SJSA1 (cell line): ENCODE measurements at places on chromosomes 6 and 20. TPM values are rescaled to one million over a fixed set of nuclear protein-coding genes. Genes with fewer than 3 reads are reported as not detected.

Gene PROKR2
- total RNA-seq = not detected in 2 replicates

Gene MUCL3
- total RNA-seq = not detected in 2 replicates

Gene EYS
- not detected in 2 replicates for total RNA-seq

DNA sequence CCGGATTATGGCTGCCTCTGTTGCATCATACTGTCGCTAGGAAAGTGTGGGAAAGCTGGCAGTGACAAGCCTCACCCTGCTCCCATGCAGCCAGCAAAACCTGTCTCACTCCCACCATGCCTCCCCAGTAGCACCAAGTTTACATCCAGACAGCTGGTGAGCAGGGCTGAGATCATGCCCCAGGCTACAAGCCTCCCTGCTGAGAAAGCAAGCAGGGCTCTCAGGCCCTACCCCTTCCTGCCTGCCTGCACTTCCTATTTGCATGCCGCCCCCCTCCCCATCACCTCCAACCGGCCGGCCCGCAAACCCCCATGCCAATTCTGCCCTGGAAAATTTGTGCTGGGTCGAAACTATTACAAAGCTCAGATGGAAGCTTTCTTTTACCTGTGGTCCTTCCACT lies 408.2 kb upstream of the FKBP1C start:
- DNase-seq = no peak

- peak; percentile 58 for DNase-seq
These were observed 9.9 kb downstream of the CYP21A2 start for GRCh38 chr6:32047855-32048766.

- DNase-seq = no peak
These were observed 194.4 kb downstream of the TMEM200A start for GRCh38 chr6:130560231-130560630.
